Activated CD4-positive, alpha-beta T cell treated with anti-CD3 and anti-CD28 coated beads for 1 hour (primary cell): ENCODE measurements at places on chromosomes 12 and 14.
A peak's percentile ranks its signal among the peaks of the same experiment; 100 is the strongest.

DNA sequence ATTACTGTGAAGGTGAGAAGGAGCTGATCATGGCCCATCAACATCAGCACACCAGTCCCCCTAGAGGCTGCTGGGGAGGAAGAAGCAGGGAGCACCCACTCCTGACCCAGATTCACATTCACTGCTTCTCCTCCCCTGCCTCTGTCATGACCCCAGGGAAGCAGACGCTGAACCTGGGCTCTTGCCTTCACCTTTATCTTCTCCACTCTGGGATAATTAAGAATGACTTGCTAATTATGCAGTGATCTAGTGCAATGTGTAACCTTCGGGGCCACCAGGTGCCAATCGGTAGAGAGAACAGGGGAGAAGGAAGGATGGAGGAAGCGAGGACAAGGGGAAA, 44.4 kb upstream of the IQSEC3 start:
- DNase-seq = no peak

- no peak for DNase-seq
Measured at GRCh38 chr14:31106768-31107167, 80.6 kb upstream of the STRN3 start.

DNA sequence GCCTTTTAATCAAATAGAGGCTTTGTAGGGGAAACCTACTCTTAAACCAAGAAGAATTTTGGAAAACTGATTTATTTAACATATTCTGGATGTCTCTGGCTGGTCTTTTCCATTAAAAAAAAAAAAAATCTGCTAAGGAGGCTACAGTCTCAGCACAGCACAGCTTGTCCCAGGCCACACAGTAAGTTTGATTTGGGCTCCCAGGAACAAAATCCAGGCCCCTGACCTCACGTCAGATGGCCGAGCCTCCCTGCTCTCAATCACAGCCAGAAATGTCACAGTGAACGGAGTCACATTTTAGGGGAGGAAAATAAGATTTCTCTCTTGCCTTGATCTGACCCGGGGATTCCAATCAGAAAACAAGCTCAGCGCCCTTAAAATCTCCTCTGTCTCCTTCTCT, 72.9 kb upstream of the TBX5 start:
- DNase-seq = no peak

DNA sequence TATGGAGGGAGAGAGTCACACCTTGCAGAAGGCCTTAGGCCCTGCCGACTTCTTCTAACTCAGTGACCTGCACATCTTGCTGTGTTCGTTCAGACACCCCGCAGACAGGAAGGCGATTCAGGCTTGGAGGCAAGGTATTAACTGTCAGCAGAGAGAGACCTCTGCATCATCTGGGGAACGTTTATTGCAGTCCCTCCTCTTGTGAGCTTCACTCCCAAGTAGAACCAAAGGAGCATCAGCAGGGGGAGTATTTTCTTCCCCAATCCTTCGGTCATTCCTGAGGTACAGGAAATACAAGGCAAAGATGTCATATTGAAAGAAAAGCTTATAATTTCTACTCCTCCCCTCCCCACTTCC, 217.9 kb downstream of the CRADD start:
- no peak for DNase-seq

- DNase-seq = no peak
Measured at GRCh38 chr12:19161216-19161615, 31.7 kb downstream of the PLEKHA5 start.

GRCh38 chr12:41302979-41303403, 114.9 kb downstream of the PDZRN4 start:
- no peak for DNase-seq

- DNase-seq = no peak
Measured at GRCh38 chr12:18457362-18457761, 196.0 kb downstream of the PIK3C2G start.

DNA sequence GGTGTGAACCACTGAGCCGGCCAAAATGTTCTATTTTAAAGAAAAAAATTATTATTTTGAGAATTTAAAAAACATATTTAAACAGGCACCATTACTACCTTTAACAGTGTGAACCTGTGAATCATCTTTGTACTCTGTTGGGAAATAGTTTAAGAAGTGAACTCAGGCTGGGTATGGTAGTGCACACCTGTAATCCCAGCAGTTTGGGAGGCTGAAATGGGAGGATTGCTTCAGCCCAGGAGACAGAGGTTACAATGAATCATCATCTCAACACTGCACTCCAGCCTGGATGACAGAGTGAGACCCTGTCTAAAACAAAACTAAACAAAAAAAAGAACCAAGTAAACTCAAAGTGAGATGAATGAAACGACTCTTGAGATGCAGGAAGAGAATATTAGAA, 3.1 kb upstream of the WDR89 start:
- DNase-seq = no peak

- no peak for DNase-seq
Measured at GRCh38 chr12:18250313-18250916, 10.9 kb upstream of the PIK3C2G start.

GRCh38 chr12:79402606-79403005, 288.2 kb downstream of the PAWR start:
- no peak for DNase-seq

DNA sequence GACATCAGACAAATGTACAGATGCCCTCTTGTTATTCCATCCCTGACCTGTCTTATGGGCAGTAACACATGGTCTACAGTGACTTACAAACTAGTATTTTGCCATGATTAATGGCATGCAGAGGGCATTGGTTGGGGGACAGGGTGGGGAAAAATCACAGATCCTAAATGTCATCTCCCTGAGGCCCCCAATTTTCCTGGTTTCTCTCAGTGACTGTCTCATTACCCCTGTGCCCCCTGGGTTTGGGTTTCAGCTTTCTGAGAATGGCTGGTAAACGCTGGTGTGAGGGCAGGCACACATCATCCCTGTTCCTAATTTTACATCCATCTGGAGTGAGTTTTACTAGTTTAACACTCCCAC, 10.1 kb downstream of the KRT76 start:
- DNase-seq = no peak

DNA sequence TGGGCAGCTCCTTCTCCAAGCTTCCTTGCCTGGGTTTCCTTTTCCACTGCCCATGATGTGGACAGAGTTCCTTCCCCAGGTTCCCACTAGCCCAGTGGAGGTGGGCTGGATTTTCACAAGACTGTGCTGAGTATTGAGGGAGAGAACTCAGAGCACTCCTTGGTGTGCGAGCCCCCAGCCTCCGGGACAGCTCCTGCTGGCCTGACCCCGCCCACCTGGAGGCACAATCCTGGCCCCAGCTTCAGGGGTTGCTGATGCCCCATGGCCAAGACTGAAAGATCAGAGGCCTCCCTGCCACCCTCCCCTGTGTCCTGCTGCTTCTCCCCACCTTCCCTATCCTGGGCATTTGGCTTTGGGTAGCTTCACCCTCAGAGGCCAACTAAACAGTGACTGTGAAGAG, 7.7 kb downstream of the KCNH3 start:
- no peak for DNase-seq

DNA sequence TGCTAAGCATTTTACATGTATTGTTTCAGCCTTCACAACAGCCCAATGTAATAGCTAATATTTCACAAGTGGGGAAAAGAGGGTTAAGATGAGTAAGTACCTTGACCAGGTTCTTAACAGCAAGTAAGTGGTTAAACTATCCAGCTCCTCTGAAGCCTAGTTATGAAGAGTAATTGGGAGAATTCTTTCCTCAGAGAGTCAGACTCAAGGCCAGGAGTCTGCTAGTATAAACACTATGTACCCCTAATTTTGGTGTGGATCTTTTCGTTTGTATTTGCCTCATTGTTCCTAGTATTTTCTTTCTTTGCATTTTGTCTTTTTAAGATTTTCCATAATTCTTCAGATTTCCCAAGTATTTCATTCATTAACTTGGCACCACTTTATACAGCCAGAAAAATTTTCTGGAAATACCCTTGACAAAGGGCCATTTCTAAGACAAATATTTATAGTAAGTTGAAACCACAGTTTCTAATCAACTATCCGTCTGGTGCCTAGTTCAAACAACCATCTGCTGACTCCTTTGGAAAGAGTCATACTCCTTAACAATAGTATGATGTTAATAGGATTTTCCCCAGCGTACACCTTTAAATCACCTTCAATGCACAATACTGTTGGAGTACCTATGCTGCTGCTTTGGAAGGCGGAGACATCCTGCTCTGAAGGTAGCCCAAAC, 81.2 kb downstream of the SCAF11 start:
- DNase-seq = no peak

GRCh38 chr12:58922849-58923248, 2.5 kb upstream of the LRIG3 start:
- DNase-seq = no peak

- DNase-seq = no peak
Measured at GRCh38 chr12:58313091-58313855, 371.9 kb downstream of the ATP23 start.

- DNase-seq = no peak
Measured at GRCh38 chr14:95465358-95465757, 51.1 kb downstream of the SYNE3 start.

- DNase-seq = no peak
Measured at GRCh38 chr12:130017591-130018449, 114.0 kb upstream of the TMEM132D start.

DNA sequence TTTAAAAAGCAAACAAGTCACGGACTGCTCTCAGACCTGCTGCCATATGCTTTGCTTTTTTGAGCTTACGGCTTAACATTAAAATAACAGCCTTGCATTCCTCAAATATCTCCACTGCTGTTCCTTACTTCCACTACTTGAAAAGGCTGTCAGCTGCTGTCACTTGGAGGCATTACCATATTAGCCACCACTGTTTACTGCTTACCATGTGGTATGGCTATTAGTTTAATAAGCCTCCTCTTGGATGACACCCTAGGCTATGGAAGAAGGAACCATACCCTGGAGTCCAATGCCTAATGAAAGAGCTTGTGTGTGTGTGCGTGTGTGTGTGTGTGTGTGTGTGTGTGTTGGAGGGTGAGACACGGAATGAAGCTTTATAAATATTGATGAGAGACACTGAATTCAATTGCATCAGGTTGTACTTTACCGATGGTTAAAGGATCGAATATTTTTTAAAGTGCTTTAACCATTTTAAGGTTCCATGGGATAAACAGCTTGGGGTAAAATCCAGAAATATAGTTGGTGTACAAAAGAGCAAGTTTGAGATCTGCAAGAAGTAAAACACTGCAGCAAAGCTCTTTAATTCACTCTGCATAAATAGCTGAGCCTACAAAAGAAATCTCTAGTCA, 174.5 kb downstream of the TTC7B start:
- DNase-seq = no peak

- no peak for DNase-seq
Measured at GRCh38 chr14:75147423-75148071, 20.7 kb upstream of the NEK9 start.

- no peak for DNase-seq
Measured at GRCh38 chr14:61437381-61437780, 116.0 kb downstream of the PRKCH start.

DNA sequence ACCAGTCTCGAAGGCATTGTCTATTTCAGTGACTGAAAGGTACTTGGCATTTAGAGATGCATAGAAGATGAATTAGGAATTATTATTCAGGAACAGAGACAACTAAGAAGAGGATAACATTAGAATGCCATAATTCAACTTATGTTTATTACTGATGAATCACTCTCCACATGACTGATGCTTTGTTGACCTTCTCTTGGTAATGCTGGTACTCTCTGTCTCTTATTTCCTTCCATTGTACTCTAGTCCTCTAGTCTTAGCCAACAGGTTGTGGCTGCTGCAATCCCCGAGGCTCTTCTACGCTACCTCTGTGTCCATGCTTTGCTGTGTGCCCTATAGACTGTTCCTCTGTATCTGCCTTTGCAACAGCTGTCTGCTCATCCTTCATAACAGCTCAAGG, 652.9 kb downstream of the NRXN3 start:
- DNase-seq = no peak

DNA sequence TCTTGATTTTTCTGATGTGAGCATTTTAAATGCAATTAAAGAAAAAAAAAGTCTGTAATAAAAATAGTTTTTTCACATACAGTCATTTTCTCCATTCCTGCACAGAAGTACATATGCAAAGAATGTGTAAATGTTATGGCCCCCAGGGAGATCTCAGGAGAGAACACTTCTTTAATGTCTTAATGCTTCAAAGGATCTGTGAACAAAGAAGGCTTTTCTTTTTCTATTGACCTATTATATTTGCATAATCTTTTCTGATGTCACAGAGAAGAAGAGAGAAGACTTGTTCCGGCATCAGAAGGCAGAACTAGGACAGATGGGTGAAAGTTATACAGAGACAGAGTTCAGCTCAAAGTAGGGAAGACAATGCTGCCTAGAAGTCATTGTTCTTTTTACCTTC, 413.5 kb upstream of the STXBP6 start:
- no peak for DNase-seq

DNA sequence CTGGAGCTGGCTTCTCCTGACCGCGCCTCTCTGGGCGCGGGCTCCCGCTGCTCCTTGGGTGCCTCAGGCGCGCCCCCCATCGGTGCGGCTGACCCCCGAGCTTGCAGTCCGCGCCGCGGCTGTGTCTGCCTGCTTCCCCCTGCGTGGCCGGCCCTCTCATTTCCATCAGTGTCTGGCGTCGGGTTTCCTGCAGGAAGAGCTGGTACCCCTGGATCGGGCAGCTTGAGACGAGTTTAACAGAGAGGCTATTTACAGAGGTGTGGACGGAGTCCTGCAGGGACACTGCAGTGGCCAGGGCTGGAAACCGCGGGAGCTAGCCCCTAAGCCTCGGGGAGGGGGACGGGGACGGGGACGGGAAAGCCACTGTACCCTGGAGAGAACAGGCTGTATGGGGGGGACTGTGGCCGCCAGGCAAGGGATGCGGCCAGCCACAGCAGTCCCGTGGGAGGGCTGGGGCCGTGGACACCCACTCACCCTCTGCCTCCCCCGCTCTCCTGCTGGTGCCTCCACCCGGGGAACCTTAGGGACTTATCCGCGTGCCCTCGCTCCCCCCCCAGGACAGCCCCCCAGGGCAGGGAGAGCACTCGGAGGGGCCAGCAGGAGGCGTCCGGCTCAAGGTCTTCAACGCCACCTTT, 3.7 kb upstream of the CACNA2D4 start:
- no peak for DNase-seq

GRCh38 chr12:2891240-2892053, 756 bp downstream of the TULP3 start:
- peak; percentile 20 for DNase-seq

- no peak for DNase-seq
Measured at GRCh38 chr12:9363145-9363544, 154.9 kb upstream of the PZP start.

DNA sequence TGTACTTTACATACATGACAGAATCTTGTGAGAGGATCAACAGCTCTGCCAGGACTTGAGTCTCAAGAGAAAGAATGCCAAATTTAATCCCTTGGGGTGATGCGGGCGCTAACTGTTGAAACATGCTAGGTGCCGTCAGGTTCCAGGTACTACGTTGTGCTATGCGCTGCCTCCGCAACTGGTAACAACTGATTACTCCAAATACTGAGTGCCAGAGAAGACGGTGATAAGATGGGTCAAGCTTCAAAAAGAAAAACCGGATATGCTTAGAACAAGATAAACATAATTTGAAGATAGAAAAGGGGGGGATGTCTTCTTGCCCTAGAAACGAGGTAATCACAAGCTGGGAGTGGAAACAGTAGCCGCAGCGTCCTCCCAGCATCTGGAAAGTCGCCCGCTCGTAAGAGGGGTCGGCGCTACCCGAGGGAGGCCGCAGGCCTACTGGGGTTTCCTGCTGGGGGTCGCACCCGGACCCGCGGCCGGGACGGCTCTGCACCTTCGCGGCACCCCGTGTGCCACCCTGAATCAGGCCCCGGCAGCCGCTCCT, 678 bp downstream of the ZBTB25 start:
- DNase-seq = no peak

- no peak for DNase-seq
Measured at GRCh38 chr12:1611803-1612572, 17.0 kb upstream of the WNT5B start.

- DNase-seq = no peak
Measured at GRCh38 chr12:14326699-14327098, 38.8 kb upstream of the ATF7IP start.
